Stimulated activated CD8-positive, alpha-beta memory T cell treated with anti-CD3 and anti-CD28 coated beads, Interleukin-4, amount 100 ng/mL, for 4 hours (primary cell): ENCODE measurements at places on chromosomes 1 and 21.

DNA sequence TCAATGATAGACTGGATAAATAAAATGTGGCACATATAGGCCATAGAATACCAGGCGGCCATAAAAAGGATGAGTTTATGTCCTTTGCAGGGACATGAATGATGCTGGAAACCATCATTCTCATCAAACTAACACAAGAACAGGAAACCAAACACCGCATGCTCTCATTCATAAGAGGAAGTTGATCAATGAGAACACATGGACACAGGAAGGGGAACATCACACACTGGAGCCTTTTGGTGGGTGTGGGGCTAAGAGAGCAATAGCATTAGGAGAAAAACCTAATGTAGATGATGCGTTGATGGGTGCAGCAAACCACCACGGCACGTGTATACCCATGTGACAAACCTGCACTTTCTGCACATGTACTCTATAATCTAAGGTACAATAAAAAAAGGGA, 883.4 kb upstream of the PRMT6 start:
- no peak for DNase-seq

GRCh38 chr1:156692925-156693847, 12.2 kb downstream of the CRABP2 start:
- no peak for DNase-seq

DNA sequence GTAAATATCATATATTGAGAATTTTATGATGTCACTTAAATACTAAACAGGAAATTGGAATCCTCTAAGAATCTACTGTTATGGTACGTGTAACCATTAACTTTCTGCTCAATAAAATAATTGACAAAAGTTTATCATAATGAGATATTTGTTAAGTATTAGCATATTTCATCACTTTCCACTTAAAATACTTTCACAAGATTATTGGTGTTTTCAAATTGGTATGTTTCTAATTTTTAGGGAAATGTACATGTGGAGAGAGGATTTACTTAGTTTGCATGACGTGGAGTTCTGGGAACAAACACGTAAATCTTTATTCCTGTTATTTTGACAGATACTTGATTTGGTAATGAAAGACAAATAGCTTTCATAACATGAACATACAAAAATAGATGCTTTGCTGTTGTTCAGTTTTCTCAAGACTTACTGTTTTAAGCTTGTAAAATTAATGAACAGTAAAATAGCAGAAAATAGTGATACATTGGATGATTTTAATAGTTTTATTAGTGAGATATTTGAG, 1.6 kb downstream of the SRSF11 start:
- DNase-seq, result no peak

- peak; percentile 20 for DNase-seq
Measured at GRCh38 chr1:206050655-206051235, 2.2 kb upstream of the RHEX start.

DNA sequence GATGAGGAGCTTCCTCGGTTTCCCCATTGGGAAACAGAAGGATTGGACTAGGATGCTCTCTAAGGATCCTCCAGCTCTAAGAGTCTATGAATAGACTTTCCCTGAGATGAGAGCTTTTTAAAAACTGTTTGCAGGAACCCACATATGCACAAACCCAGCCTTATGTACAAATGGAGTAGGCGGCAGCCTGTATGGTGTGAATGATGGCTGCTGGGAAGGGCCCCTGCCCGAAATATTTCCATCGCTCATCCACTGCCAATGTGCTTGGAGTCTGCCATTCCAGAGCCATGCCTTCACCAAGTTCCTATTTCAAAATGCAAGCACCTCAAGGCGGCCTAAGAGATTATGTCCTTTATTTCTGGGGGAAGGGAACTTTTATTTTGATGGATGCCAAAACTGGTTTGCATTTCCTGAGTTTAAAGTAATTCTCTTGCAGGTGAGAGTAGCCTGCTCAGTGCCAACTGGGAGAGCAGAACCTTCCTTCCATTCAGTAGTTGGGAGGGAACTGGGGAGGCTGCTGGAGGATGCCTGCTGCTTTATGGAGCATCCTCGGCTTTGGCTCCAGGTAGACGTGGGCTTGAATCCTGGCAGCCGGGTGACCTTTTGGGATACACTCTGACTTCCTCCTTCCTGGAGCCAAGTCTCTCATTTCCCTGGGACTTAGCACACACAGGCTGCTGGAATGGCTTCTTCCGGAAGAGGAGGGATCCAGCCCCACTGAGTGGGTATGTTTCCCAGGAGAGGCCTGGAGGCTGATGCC, 165.9 kb downstream of the ACTL8 start:
- no peak for DNase-seq

- no peak for DNase-seq
Measured at GRCh38 chr1:110375490-110375889, 15.3 kb downstream of the SLC16A4 start.

DNA sequence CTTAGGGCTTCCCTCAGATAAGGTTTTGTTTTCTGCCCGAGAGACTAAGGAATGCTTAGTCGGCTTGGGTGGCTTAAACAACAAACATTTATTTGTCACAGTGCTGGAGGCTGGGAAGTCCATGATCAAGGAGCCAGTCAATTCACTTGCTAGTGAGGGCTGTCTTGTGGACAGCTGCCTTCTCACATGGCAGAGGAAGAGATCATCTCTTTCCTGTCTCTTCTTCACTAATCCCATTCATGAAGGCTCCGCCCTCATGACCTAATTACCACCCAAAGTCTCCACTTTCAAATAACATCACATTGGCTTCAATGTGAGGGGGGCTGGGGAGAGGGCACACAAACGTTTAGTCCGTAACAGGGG, 50.5 kb upstream of the IL12RB2 start:
- no peak for DNase-seq

DNA sequence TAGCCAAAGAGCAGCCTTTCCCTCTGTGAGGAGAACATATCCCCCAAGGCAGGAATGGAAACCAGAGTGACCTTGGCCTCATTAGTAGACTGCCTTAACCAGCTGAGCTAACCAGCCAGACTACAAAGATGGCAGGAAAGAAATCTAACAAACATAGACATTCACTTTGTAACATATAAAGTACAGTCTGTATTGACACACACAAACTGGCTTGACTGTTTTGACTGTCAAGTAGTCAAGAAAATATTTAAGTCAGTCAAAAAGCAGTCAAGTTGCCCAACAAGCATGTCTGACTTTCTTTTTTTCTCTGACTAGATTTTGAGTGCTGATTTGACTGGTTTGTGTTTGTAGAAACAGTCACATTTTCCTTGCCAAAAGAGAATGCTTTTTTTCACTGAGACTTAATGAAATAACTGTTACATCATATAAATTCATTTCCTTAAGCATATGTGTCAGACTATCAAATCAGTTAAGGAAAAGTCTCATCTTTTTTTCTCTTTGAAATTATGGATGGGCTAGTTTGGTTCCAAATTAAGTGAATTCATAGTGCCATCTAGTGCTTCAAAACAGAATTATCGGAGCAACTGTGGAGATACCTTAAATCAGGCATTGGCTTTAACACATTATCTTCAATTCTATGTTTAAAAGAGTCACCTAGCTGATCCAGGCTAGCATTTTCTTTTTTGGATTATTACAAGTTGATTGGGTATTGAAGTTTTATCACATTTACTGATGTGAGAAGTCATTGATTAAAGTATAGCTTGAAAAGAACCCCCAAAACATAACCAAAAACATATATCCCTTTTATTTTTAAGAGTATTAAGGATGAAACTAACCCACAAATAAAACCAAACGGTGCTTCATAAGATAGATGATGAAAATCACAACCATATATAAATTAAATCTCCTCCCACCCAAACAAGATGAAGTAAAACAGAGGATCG, 75.0 kb downstream of the ATP6V1G3 start:
- DNase-seq, result no peak

- DNase-seq, result no peak
Measured at GRCh38 chr1:201400212-201400851, 1.2 kb upstream of the LAD1 start.

DNA sequence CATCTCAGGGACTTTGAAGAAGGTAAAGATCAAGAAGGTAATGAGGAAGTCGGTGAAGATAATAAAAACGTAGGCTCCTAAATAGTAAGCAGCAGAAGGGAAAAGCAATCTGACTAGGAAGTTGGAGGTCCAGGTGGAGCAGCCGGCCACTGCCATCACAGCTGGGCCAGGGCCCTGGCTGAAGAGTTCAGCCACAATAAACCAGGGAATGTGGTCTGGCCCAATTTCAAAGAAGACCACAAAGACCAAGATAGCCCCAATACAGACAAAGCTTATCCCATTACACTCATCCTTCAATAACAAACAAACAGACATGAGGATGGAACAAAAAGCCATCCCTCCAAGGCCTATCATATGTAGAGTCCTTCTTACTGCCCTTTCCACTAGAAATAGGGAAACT, 18.4 kb upstream of the JAK1 start:
- DNase-seq, result no peak

DNA sequence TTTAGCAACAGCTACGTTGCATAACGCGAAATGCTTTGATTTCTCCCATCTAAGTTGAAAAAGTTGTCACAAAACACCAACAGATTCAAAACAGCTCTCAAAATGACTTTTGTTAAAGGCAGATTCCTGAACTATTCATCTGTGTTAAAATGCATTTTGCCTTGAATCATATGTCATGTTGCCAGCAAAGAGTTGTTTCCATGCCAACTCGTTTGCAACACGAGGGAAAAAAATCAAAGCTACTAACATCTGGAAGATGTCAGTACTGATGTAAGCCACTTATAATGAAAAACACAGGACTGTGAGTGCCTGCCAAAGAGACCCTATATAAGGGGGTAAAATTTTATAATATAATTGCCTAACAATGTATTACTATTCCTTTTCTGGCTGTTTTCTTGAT, 182.7 kb upstream of the PTBP2 start:
- no peak for DNase-seq
